ENCODE measurements at places on chromosomes 5 and 9.

DNA sequence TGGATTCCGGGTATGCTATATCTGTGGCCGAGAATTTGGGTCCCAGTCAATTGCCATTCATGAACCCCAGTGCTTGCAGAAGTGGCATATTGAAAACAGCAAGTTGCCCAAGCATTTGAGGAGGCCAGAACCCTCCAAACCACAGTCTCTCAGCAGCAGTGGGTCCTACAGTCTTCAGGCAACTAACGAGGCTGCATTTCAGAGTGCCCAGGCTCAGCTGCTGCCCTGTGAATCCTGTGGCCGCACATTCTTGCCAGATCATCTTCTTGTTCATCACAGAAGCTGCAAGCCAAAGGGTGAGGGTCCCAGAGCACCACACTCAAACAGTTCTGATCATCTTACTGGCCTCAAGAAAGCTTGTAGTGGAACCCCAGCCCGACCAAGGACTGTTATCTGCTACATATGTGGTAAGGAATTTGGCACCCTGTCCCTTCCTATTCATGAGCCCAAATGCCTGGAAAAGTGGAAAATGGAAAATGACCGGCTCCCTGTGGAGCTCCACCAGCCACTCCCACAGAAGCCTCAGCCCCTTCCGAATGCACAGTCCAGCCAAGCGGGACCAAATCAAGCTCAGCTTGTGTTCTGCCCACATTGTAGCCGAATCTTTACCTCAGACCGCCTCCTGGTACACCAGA, 23.0 kb downstream of the ZNF474 start:
- DNase-seq, result no peak

DNA sequence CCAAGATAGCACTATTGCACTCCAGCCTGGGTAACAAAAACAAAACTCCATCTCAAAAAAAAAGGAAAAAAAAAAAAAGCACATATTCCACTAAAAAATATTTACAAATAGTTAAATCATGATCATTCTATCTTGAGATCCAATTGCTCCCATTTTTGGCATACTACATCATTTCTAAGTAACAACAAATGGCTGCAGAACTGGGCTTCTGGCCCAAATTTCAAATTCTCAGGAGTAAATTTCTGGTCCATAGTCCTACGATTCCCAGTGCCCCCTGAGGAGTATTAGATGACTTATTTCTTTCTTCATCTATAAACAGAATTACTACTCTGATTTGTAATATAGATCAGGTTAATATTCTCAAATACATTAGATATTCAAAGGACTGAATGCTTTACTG, 62.1 kb downstream of the CEMIP2 start:
- DNase-seq, result no peak

GRCh38 chr9:129759319-129759718, 6.5 kb upstream of the PTGES start:
- DNase-seq, result no peak

DNA sequence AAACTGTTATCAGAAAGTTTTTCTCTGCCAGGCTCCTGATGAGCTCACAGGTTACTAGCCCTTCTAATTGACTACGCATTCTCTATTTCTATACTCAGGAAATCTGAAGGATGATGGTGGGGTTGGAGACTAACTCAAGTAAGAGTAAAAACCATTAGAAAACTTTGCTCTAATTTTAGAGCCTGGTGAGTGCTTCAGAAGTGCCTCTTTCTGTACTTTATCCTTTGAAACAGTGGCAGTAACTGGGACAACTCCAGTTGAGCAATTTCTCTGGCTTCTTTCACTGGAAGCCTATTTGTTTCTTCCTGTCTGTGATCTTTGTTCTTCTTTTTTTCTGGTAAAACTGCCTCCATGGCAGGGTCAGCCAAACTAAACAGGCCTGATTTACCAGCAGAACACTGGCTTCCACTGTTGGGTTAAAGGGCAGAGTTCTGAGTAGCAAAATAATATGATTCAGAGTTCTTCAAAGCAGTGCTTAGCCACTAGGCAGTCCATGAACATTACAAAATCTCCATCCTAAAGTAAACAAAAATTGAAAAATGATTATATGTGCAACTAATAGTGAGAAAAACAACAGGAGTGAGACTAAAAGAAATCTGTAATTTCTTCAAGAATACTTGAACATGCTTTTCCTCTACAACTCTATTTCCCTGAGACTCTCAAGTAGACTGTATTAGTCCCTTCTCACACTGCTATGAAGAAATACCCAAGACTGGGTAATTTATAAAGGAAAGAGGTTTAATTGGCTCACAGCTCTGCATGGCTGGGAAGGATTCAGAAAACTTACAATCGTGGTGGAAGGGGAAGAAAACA, 79.8 kb downstream of the MROH2B start:
- DNase-seq, result no peak

DNA sequence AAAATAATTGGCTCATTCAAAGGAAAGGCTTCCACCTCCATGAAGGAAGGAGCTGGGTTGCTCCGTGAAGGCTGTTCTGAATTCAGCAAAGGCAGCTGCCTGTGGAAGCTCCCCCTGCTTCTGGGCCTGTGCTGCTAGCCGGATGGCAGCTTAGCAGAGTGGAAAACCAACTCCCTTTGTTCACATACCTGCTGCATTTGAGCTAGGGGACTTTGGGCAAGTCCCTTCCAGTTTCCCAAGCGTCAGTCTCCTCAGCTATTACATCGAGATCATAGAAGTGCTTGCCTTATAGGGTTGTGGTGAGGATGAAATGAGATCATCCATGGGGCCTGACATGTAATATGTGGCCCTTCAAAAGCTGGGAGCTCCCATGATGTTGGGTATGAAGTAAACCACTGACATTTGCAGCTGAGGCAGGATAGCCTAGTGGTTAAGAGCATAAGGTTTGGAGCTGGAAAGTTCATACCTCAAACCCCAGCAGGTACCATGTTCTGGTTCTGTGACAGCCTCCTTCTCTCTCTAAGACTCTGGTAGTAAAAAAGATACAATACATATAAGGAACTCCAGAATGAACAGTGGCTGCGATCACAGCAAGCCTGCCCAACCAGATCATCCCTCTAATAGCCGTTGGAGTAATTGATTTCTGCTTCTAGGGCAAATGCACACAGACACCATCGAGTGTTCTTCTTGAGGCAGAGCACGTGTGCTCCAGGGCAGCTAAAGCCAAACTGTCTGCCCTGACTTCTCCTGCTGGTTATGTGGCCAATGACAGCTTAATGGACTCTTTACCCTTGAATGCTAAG, 11.0 kb upstream of the DENND1A start:
- DNase-seq, result no peak

GRCh38 chr5:132090107-132090506, 16.5 kb downstream of the CSF2 start:
- no peak for DNase-seq

DNA sequence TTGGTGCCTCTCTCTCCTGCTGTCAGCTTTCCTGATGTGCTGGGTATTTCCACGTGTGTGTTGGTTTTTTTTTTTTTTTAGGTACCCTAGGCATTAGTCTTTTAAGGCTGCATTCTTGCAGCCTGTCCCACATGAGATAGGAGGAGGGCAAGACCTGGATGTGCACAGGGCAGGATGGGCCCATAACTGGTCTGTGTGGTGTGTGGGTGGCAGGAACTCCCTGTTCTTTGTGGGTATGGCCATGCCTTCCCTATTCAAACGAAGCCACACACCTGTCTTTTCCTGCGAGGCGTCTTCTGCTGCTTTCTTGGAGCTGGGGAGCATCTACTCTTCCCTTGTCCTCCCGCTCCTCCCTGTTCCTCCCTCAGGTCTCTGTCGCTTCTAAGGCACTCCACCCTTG, 6.8 kb downstream of the SYK start:
- no peak for DNase-seq

DNA sequence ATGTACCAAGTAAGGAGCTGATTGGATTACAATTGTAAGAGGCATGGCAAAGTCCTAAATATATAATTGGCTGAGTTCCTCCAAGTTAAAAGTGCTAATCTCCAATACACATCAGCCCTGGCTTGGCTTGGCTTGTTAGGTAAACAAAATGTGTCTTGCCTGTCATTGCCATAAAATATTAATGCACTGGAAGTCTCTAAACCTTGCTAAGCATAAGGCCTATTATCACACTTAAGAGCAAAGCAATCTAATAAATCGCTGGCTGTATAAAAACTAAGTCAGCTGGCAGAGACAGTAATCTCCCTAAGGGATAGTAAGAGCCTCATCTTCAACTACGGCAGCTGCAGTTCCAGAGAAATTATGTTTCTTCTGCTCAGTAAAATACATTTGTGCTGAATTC, 418.6 kb upstream of the GRAMD2B start:
- no peak for DNase-seq

DNA sequence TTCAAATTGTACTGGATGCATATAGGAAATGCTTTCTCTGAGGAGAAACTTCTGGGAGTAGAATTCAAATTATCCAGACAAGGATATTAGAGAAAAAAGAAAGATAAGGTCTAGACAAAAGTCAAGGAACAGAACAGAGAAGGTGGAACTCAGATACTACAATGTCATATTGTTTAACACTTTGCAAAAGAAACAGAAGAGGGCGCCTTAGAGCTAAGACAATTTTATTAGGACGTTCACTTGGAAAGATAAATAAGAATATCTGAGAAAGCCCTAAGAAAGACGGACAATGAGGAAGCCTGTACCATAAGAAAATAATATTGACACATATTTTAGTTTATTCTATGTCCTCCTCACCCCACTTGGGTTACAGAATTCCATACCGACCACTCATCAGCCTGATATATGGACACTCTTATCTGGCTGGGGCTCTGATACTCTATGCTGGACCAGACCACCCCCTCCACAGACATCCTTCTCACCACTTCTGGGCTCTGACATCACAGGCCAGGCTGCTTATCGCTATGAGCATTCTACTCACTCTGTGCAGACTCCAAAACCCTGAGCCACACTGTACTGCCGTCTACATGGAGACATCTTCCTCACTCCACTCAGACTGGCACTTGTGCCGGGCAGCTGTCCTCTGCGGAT, 9.1 kb upstream of the AK3 start:
- DNase-seq, result no peak

DNA sequence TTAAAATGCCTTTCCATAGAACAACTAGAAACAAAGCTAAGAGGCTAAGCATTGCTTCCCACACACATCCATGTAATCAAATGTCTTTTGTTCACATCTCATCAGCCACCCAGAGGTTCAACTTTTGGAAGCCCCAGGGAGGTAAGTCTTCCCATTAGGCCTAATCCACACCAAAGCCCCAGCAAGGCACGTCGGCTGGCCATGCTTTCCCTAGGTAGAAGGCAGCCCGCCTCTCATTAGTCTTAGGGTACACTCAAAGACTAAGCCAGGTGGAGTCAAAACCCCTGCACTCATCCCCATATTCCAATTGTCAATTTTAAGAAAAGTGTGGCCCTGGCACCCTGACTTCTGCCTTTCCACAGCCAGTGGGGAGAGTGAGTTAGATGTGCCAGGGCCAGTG, 87.9 kb downstream of the ATPSCKMT start:
- no peak for DNase-seq

- no peak for DNase-seq
These were observed 308.0 kb downstream of the DOCK8 start for GRCh38 chr9:522658-523057.

- no peak for DNase-seq
These were observed 1.3 kb downstream of the NIPBL start for GRCh38 chr5:36877667-36878391.

Measured in HL-60 (cell line).